Gastrocnemius medialis (tissue), 4 donors: ENCODE measurements at places on chromosomes 11 and 22. TPM values are rescaled to one million over a fixed set of nuclear protein-coding genes. Genes with fewer than 3 reads are reported as not detected.
A peak's percentile ranks its signal among the peaks of the same experiment; 100 is the strongest.

GRCh38 chr11:131889146-131889577, 518.7 kb downstream of the NTM start:
- no peak for DNase-seq

GRCh38 chr11:72636376-72636775, 37.8 kb downstream of the PDE2A start:
- no peak for DNase-seq

SHISAL1 gene
- not detected for total RNA-seq

GRCh38 chr22:40531951-40532900, 104.3 kb downstream of the MRTFA start:
- no peak for DNase-seq

INS gene
- not detected for total RNA-seq

GRCh38 chr11:1645357-1645821, 15.8 kb downstream of the KRTAP5-5 start:
- no peak for DNase-seq

DNA sequence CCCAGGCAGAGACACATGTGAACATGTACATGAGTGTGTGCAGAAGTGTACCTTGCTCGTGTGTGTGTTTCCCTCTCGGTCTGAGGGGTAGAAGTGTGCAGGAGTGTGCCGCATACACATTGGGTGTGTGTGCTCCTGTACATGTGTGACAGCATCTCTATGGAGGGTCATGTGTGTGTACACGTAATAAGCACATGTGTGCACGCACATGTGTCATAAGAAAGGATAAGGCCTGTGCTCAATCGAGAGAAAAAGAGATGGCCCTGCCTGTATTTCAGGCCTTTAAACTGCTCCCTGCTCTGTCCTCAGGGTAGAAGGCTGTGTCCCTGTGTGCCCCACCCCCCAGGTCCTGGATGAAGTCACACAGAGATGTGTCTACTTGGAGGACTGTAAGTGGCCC, 61.8 kb downstream of the OTOG start:
- DNase-seq, result no peak

GRCh38 chr22:37160027-37160426, 10.3 kb upstream of the IL2RB start:
- no peak for DNase-seq

- no peak for DNase-seq
Observed at GRCh38 chr11:105789579-105790420, 179.9 kb downstream of the GRIA4 start.

DNA sequence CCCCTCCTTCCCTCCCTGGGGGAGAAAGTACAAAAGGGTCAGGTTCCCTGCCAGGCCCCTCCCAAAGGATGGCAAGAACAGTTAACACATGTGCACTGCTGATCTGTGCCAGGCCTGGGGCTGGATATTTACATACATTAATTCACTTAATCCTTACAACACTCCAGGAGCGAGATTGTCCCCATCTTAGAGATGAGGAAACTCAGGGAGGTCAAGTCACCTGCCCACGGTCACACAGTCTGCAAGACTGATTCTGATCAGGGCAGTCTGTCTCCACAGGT, 36.5 kb downstream of the NECTIN1 start:
- no peak for DNase-seq

RFPL3 gene
- not detected for total RNA-seq

DNAJB7 gene
- total RNA-seq, result not detected

MS4A2 gene
- total RNA-seq, result not detected

DNA sequence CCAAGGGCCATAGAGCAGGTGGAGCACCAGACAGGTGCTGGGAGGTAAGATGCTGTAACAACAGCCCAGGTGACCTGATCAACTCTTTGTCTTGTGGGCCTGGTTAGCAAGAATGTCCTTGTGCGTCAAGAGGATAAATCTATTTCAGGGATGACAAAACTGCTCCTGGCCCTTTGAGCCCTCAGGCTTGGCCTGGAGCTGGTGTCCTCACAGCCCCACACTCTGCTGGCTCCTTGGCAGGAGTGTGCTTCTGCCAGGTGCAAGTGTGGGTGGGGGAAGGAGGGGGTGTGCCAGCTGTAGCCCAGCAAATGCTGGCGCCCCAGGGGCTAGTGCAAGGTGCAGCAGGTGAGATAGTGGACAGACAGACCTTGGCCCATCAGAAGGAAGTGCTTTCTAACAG, 19.5 kb downstream of the AMPD3 start:
- DNase-seq, result no peak

GRCh38 chr22:44332946-44333345, 20.2 kb upstream of the SHISAL1 start:
- DNase-seq, result no peak

DNA sequence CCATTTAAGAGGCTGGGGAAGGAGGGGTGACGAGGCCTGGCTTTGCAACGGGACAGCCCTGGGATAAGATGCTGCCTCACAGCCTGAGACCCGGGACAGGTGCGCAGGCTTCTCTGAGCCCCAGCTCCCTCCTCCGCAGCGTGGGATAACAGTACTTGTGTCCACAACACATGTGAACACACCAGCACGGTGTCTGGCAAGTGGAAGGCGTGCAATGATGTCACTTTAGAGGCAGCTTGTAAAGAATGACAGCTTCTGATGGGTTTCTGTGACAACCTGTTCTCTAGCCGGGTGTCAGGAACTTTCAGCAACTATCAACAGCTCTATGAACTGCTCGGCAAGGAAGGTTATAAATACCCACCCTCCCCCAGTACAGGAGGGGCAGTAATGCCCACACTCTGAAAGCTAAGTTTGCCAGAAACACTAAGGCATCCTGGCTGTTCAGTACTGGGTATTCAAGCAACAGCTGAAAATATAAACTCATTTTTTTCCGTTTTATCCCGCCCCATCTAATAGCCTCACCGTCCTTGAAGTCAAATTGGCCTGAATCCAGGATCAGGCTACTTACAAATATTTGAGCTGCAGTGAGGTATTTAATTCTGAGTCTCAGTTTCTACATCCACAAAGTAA, 59.7 kb downstream of the MYH9 start:
- no peak for DNase-seq

DNA sequence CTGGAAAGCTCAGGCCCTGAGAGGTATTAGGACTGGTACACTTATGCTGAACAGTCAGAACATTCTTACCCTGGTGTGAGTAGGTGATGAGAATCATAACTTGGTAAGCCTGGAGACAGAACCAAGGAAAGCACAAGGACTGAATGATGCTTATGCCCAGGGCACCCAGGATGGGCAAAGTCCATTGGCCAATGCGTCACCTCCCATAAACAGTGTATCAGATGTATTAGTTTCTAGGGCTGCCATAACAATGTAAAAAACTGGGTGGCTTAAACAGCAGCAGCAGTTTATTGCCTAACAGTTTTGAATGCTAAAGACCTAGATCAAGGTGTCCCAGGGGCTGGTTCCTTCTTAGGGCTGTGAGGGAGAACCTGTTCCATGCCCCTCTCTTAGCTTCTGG, 107.0 kb downstream of the FAR1 start:
- DNase-seq, result no peak

PKDREJ gene
- not detected for total RNA-seq

- peak; percentile 77 for DNase-seq
Observed at GRCh38 chr22:46007848-46008261, 30.9 kb upstream of the WNT7B start.

C1QTNF6 gene
- 0.91 TPM for total RNA-seq

ANO9 gene
- total RNA-seq, result 0.23 TPM

DNA sequence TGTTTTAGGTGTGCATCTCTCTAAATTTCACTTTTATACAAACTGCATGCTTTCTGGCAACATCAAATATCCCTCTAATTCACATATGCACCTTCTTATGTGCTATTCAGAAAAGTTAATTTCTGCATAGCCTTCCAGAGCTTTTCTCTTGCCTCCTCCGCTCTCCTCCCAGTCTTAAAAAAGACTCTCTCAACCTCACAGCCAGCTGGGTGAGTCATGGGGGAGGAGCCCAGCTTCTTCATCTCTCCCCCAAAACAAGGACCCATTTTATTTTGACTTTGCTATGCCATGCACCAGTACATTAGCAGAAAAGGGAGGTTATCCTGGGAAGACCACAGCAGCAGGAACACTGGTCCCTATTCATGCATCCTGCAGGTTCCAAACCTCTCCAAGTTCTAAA, 234.4 kb downstream of the KCNA4 start:
- DNase-seq, result no peak

DNA sequence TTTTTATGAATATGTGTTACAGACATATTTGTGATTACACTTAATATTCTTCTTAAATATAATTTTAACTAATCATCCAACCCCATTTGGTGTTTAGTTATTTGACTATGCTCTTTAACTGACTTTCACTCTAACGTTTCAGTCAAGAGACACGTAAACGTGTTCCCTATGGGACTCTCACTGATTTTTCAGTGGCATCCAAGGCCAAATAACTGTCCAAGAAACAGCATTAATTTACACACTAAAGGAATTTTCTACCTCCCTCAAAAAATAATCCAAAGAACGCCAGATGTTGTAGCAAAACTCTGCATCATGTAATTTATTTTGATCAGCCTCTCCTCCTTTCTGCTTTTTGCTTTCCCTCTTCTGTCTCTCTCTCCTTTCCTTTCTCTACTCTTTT, 44.0 kb upstream of the NOX4 start:
- no peak for DNase-seq
